ENCODE measurements at places on chromosomes 4 and X.
A peak's percentile ranks its signal among the peaks of the same experiment; 100 is the strongest.

DNA sequence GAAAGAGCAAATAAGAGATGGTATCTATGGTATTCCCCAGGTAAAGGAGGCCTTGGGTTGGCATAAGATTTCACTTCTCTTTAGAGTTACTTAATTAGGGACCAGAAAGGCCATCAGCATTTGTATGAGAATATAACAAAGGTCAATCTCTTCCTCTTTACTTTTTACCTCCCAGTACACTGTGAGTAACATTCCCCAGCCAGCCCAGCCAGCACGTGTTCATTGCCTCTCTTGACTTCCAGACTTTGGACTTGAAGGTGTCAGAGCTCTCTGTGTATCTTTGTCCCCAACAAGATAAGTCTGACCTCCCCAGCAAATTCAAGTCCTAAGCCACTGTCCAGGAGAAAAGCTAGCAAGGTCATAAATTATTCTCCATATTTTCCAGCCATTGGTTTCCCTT, 110.5 kb downstream of the AR start:
- no peak for DNase-seq

GRCh38 chrX:15559227-15559626, 41.5 kb downstream of the ACE2 start:
- DNase-seq = no peak

GRCh38 chrX:66638591-66639500, at the start of gene EDA2R:
TSS of gene EDA2R (minus strand) at chrX:66639078. CDS start at chrX:66616020, 23,058 bp downstream.
- peak; percentile 18 for DNase-seq

DNA sequence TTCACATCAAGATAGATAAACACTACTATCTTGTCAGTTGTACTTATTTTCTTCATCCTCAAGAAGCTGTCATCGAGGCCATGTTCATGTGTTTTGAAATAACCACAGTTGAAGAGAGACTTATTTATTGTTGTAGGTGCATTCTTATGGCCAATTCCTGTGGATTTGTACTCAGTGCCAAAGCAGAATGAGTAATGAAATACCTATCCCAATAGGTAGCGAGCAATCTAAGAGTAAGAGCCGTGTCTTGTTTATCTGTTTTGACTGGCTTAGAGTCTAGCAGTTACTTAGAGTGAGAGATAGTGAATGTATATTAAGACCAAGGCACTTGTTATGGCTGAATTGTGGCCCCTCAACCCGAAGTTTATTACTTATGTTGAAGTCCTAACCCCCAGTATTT, 631.0 kb upstream of the SPANXN1 start:
- DNase-seq = no peak

- DNase-seq = no peak
Observed at GRCh38 chrX:49082271-49082871, 2.7 kb upstream of the WDR45 start.

- peak; percentile 81 for DNase-seq
Observed at GRCh38 chr4:40196724-40197281, at the start of gene RHOH. TSS of gene RHOH (plus strand) at chr4:40197031. CDS start at chr4:40243387, 46,356 bp downstream.

DNA sequence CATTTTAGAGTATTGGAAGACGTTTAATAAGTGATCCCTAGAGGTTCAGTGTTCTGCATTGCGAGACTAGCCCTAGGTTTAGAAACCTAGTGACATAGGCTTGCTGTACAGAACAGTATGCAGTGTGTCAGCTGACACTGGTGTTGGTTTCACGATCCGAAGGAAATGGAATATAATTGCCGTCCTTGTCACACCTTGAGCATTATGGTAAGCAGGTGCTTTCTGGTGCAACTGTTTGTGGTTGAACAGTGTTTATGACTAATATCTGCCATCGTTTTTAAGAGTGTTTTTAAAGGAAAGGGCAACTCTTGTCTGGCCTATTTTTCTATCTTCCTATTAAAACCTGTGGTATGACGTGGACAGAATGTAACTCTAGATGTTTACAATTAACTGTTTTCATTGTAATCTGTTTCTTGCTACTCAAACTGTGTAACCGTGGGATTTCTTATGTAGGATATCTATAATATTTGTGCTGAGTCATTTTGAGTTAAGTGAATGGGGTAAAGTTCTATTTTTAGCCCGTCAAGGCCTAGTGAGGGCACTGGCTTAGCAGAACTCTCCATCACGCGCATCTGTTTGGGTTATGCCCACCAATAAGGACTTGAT, 53.8 kb upstream of the TBC1D14 start:
- peak; percentile 16 for DNase-seq

DNA sequence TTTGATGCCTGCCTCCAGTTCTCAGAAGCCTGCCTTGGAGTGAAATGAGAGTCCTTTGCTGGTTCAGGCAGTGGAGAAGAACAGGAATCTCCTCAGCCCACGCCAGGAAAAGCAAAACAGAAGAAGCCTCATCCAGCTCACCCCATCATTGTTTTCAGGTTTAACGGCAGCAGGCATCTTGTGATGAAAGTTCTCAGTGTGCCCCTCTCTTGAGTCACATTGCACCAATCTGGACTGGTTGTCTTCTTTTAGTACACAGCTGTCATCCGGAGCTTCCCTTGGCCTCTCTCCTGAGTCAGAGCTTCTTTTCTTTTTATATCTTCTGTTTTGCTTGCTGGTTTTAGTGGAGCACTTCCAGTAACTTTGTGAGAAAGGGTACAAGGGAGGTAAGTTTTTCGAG, 50.9 kb downstream of the TSPAN7 start:
- no peak for DNase-seq

DNA sequence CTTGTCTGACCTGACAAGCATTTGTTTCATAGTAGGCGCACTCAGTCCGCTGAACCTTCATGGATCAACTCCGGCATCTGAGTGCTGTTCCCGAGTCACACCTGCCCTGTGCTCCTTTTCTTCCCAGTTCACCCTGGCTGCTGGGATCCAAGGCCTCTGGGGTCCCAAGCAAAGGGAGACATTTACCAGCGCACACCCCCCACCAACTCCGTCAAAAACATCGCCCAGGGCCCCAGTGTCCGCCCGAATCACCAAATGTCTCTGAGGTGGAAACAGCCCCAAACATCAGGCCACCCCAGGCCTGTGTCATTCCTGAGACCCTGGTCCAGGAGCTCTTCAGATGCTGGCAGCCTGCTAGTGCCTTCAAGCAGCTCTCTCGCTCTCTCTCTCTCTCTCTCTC, 5.1 kb downstream of the BLOC1S4 start:
- no peak for DNase-seq

GRCh38 chr4:162154862-162155540, 8.8 kb downstream of the FSTL5 start:
- DNase-seq = no peak

- peak; percentile 42 for DNase-seq
Observed at GRCh38 chrX:21989384-21989783, 42.7 kb upstream of the PHEX start.

DNA sequence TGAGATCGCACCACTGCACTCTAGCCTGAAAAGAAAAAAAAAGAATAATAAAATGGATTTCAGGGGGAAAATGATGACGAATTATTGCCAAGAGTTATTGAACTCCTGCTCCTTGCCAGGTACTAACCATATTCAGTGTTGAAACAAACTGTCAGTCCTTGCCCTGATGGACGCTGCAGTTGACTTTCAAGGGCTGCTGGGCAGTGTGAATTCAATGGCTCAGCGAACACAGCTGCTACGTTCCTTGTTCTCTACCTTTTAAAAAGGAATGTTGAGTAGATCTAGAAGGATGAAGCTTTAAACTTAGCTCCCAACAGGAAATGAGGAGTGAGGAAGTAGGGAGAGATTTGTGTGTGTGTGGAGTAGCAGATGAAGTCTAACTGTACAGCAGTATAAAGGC, 2.7 kb downstream of the LIMCH1 start:
- no peak for DNase-seq

DNA sequence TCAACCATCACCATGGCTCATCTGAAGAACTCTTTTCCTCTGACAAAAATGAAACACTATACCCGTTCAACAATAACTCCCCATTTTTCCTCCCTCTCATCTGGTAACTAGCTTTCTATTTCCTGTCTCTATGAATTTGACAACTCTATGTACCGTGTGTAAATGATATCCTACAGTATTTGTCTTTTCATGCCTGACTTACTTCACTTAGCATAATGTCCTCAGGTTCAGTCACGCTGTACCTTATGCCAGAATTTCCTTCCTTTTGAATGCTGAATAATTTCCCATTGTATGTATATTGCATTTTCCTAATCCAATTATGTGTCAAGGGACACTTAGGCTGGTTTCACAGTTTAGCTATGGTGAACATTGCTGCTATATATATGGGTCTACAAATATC, 18.2 kb downstream of the MAGEA9 start:
- no peak for DNase-seq

DNA sequence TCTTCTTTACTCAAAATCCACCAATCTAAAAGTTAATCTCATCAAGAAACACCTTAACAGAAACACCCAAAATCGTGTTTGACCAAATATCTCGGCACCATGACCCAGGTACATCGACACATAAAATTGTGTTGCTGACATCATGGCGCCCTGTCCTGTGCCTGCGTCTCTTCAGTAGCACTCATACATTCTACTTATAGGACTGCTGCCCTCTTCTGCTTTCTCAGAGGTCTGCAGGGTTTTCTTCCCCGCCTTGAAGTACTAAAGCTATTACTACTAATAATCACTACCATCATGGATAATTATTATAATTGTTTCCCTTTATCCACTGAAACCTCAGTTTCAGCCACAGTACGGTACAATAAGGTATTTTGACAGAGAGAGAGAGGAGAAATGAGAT, 1403.1 kb upstream of the TENM3 start:
- no peak for DNase-seq

DNA sequence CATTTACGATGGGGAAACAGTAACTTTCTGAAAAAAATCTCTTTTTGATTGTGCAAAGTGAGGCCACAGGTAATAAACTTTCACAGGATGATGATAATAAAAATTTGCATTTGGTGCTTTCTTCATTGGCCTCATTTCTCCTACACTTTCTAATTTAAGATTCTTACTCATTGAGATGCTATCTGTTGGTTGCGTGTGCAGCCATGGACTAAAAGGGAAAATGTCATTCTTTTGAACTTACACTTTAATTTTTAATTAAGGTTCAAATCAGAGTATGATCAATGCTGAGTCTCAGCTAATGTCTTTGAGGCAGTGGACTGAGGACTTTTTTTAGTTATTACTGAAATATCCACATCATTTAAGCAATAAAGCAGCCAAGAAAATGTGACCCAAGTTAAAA, 87.6 kb downstream of the SEL1L3 start:
- no peak for DNase-seq

DNA sequence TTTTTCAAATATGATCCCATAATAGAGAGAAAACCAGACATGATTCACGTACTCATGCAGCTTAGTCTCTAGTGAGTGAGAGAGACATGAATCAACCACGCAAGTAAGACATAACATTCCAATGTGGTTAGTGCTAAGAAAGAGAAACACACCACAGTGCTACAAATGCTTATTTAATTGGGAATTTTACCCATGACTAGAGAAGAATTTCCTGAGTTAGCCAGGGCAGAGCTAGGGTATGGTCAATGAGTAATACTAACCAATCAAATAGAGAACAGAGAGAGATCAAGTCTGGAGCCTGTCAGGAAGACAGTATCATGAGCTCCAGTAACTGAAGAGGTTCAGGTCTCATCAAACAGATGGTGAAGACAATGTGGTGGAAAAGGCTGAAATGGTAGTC, 495.2 kb downstream of the PDGFC start:
- DNase-seq = no peak

- peak; percentile 85 for DNase-seq
Observed at GRCh38 chr4:184329659-184330400, 112.2 kb upstream of the ENPP6 start.

DNA sequence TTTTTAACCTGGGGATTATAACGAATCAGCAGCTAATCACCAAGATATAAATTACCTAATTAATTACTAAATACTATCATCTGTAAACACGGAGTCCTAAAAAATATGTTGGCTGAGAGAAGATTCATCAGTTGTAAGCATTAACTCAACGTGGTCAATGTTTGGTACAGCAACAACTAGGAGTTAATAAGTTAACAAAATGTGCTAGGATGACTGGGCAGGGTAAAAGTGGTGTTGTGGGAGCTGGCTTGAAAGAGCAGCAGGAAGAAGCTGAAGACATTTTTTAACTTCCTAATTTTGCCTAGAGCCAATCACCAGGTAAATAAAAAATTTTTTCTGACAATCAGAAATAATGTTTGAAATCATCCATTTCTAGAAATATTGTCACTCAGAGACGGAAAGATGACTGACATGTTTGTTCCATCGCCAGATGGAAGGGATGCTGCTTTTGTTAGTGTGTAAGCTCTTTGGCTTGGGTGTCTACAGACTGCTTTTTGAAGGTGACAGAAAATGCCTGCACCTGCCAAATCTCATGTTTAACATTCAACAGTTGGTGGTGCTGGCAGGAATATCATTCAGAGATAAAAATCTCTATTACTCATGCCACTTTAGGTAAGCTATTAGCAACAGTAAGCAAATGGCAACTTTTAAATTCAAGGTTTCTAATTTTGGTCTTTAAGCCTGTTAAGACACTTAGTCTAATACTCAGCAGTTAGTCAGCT, 1126.9 kb downstream of the STPG2 start:
- no peak for DNase-seq

DNA sequence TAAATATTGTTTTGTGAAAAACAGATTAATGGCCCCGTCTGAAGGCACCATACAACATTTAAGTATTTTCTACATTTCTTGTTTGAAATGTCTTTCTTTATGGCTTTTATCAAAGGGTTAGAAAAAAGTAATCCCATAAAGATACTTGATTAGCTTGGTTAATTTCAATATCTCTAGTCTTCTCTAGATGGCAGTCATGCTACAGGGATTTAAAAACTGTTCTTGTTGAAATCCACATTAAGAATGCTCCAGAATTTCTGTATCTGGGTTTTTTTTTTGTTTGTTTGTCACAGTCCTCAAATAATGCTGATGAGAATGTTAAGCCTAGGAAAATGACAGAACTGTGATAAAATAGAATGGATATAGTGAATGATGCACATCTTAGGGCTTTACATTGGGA, 109.0 kb upstream of the AADAT start:
- DNase-seq = no peak

- no peak for DNase-seq
Observed at GRCh38 chr4:77703666-77704065, 98.0 kb downstream of the CXCL13 start.

DNA sequence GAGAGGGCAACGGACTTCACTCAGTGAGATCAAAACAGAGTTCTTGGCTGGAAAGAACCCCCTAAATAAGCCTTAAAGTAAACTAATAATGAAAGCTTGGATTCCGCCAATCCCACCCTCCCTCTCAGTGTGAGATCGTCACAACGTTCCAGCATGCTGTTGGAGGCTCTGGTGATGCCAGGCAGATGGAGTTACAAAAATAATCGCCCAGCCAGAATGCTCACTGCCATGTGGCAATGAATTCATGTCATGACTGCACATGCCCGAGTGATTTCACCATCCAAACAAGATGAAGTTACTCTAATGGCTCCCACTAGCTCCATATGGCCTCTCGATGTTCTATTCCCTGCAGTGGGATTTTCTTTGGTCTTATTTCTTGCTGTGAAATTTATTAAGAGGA, 248.0 kb downstream of the SPATA18 start:
- no peak for DNase-seq

DNA sequence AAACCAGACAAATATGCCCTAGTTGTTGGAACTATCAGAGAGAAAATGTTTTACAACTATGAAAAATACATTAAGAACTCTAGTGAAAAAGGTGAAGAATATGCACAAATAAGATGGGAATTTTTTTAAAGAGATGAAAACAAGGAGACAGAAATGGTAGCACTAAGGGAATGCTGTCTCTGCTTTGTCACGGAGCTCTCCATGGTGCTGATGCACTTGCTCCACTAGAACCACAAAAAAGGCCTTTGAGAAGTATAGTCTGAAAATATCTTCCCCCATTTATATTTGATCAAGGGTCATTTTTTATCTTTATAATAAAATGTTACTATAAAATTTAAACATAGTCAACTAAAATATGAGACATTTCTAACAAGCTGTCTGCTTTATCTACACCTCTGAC, 1655.5 kb upstream of the AGA start:
- no peak for DNase-seq

GRCh38 chr4:90198086-90198847, 71.1 kb downstream of the CCSER1 start:
- no peak for DNase-seq

All from stimulated activated naive B cell treated with anti-CD40 and anti-IgM and Interleukin-4, amounts not matched to agents 10 μg/mL and 1 μg/mL and 100 μg/mL, for 72 hours (primary cell).